ENCODE measurements at places on chromosomes 5 and 9.

GRCh38 chr5:163345216-163345615, 92.2 kb upstream of the CCNG1 start:
- no peak for DNase-seq

DNA sequence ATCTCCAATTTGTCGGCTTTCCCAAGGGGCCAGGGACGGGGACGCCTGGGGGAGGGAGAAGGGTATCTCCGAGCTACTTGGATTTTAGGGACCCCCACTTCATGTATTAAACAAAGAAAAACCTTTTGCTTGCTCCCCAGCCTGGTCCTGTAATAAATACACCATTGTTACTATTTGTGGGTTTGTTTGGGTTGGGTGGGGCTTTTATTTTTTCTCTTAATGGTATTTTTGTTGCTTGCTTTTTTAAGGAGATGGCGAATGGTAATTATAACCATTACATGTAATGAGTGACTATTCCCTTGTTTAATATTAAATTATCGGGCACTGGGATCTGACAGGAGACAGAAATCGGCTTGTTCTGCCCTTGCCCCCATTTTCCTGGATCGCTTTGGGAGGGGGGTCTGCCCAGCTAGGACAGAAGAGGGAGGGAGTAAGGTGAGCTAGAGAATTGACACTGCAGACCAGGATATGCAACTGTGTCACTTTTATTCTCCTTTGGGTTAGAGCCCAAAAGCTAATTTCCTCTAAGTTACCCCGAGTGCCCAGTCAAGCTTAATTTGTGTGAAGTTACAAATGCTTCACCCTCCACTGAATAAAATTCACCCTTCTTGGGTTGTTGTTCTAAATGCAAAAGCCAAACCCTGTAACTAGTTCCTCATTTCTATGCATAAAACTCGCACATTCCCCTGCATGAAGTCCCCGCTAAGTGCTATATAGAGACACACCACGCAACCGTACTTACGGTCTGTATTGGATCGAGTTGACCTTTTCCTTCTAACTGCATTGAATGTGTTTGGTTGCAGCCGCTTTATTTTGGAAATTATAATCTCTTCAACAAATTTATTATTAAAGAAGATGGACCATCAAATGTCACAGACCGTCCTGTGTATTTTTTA, 1.6 kb upstream of the ZNF608 start:
- DNase-seq = no peak

DNA sequence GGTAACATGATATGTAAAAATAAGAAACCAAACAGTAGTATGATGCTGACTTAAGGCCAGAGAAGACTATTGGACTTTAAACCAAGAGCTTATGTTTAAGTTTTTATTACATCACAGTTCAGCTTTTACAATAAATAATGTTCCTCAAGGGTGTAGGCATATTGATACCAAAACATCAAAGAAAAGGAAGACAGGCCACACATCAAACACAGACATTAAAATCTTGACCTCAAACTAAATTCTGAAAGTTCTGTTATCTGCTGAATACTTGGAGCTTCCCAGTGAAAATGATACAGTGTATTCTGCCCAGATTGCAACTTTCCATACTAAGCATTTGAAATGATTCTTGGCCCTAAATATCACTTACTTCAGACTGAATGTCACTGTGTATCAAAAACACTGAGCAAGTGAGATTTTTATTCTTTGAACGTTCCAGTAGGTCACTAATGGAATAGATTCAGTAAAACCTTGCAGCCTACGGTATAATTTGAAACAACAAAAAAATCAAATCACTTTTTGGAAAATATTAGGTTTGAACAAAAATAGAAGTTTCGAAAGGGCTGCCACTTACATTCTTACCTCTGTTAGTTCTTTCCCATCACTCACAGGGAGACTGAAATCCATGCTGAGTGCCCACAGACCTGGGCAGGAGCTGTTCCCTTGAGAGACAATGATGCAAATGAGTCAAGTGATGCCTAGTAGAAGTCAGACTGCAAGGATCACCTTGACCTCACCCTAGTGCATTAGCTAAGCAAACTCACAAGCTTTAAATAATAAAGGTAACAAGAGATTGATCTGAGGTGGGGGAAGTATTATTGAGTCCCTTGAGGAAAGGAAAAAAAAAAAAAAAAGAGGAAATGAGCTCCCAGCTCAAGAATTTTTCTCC, 2.5 kb downstream of the LPAR1 start:
- no peak for DNase-seq

GRCh38 chr9:21415493-21416267, 6.8 kb downstream of the IFNA8 start:
- no peak for DNase-seq

GRCh38 chr5:149885513-149885912, 59.1 kb downstream of the PDE6A start:
- DNase-seq = no peak

DNA sequence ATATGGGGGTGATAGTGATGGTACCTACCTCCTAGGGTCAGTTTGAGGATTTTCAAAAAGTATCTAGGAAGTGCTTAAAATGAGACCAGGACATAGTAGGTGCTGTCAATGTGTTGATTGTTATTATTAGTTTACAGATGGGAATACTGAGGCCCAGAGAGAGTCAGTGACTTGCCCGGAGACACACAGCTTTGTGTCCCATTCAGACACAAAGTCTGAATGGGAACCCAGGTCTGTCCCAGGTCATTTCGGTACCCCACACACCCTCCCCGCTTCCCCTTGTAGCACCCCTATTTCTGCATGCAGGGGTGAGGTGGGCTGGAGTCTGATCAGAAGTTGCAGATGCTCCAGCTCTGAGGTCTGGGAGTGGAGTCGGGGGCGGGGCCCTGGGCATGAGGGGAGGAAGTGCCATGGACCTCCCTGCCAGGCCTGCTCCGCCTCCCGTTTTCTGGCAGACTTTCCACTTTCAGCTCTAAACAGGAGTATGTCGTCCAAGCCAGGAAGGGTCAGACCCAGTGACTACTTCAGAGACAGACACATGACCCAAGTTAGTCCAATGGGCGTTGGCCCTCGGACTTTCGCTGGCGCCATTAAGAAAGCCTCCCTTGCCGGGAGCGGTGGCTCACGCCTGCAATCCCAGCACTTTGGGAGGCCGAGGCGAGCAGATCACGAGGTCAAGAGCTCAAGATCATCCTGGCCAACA, 3.2 kb upstream of the DBN1 start:
- no peak for DNase-seq

DNA sequence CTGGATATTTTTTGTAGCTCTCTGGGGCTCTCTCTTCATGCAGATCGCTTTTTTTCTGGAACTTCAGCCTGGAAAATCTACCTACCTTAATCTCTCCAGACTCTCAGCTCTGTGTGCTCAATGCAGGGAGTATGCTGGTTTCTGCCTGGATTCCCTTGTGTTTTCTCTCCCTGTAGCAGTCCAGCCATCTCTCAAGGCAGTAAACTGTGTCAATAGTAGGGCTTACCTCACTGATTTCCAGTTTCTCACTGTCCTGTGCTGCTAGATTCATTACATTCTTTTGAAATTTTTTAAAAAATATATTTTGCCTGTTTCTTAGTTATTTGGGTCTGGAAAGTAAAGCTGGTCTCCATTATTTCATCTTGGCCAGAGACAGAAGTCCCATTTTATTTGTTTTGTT, 951.4 kb downstream of the NR2F1-AS1 start:
- no peak for DNase-seq

DNA sequence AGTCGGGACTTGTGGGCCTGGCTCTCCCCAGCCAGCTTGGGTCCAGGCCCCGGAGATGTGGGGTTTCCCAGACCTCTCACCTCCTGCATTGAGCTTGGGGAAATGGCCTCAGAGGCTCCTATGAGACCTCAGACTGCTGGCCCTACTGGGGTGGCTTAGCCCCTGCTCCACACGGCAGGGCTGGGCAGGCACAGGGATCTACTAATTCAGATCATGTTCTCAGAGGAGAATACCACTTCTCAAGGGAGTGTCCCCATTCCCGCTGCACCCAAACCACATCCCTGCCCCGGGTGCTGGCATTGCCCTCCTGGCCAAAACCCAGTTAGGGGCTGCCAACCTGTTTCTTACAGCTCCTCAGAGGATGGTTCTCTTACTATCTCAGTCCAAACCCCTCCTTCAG, 82.1 kb upstream of the LMX1B start:
- DNase-seq = no peak

- no peak for DNase-seq
Measured at GRCh38 chr9:34443976-34444375, 14.4 kb downstream of the FAM219A start.

GRCh38 chr9:87840134-87840533, 42.5 kb upstream of the SPATA31E1 start:
- DNase-seq = no peak

DNA sequence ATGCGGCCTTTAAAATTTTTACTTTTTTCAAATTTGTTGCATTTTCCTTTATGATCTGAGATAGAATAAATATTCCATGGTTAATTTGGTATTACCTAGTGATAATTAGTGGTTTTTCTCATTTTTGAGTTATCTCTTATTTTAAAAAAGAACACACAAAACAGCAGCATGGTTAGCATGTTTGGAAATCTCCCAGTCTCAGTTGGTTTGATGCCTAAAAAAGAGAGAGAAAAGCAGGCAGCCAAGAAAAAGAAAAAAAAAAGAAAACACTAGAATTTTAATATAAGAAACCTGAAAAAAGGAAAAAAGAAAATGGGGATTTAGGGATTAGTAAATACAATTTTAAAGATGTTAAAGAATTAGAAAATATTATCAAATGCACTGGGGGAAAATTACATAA, 15.3 kb downstream of the SUSD1 start:
- no peak for DNase-seq

DNA sequence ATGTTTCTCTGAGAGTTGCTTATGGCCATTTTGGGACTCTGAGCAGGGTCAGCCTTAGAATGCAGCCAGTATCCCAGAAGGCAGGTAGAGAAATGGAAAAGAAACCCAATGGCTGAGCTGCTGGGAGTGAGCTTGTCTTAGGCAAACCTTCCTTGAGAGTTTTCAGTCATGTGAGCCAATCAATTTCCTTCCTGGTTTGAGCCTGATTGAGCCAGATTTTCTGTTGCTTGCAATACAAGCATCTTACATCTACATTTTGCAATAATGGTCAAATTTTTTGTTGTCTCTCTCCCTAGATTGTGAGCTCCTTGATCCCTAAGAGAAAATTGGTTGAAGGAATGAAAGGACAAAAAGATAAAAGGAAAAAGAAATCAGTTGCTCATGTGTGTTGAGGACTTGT, 155.3 kb downstream of the SNX18 start:
- DNase-seq = no peak

- no peak for DNase-seq
Measured at GRCh38 chr9:86639899-86640379, 285.7 kb upstream of the TUT7 start.
